NCI-H510A treated with DMSO at 0.1 percent for 48 hours (cell line): ENCODE measurements at places on chromosomes 6 and 20.

DNA sequence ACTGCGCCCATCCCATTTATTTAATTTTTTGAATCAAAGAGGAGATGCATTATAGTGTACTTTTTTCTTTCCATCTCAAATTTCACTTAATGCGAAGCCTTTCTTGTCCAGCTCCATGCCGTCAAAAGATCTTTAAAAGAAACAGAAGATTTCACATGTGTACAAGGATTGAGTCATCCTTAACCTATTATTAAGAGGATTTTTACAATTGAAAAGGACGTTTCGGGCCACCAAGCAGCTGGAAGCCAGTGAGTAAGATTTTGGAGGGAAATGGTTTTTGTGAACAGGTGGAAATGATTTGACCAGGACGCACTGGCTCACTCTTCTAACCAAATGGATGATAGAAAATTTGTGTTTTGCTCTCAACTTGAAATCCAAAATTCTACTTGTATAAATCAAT, 15.1 kb upstream of the CCDC170 start:
- no peak for DNase-seq

DNA sequence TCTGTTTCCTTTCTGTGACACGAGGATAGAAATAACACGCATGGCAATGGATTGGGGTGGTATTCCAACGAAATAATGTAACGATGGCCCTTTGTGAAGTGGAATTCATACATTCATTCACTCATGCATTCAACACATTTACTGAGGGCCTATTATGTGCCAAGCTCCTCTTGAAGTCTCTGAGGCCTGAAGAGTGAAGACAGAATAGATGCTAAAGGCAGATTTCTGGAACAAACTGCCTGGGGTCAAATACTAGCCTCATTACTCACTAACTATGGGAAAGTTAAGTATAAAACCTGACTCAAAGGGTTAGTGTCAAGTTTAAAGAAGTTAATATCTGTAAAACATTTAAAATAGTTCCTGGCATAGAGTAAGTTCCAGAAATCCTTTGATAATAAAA, 279.6 kb upstream of the SULF2 start:
- no peak for DNase-seq

- DNase-seq, result no peak
These were observed 838 bp downstream of the STMN3 start for GRCh38 chr20:63652192-63652980.

DNA sequence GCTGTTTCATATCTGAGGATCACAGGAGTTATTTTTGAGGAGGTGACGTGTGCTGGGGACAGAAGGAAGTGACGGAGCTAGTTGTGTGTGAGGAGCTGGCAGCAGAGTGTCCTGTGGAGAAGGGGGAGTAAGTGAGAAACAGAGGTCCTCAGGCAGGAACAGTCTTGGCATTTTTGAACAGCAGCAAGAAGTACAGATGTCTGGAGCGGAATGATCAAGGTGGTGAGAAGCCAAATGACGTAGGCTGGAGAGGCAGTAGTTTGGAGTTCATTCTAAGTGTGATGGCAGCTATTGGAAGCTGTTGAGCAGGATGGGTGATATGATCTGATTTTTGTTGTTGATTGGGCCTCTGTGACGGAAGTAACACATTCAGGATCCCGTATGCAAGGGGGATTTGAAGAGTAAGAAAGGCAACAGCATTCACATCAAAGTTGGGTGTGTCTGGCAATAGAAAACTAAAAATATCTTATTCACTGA, 52.3 kb downstream of the SOBP start:
- DNase-seq, result no peak

- DNase-seq, result no peak
These were observed 1.7 kb upstream of the SIGLEC1 start for GRCh38 chr20:3714092-3714491.

DNA sequence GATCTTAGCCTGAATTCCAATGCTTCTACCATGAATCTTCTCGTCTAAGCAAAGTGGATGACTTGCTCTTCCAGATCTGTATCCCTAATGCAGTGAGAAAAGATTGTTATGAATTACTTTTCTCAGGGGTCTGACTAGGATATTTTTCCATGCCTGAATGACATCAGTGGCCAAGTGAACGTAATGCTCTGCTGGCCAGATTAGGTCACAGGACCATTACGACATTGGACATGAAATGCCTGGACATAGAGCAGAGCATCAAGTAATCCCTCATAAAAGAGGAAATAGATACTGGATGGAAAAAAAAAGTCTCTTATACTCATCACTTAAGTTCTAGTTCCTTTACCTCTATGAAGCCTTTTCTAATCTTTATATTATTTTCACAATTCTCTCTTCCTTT, 12.1 kb upstream of the THEMIS start:
- DNase-seq, result no peak

DNA sequence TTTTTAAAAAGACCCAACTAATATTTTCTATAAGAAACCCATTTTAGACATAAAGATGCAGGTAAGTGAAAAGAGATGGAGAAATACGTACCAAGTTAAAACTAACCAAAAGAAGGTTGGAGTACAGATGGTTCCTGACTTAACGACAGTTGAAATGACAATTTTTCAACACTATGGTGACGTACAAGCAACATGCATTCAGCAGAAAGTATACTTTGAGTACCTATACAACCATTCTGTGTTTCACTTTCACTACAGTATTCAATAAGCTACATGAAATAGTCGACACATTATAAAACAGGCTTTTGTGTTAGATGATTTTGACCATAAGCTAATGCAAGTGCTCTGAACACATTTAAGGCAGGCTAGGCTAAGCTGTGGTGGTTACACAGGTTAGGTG, 228.9 kb downstream of the RNGTT start:
- no peak for DNase-seq

- peak; percentile 50 for DNase-seq
These were observed 142.0 kb upstream of the ZNF217 start for GRCh38 chr20:53735536-53736050.

GRCh38 chr6:133055441-133055966, 185.7 kb upstream of the EYA4 start:
- DNase-seq, result no peak

GRCh38 chr6:105320765-105321164, 82.1 kb downstream of the PREP start:
- DNase-seq, result peak; percentile 62

GRCh38 chr6:4801491-4802110, 25.4 kb downstream of the CDYL start:
- DNase-seq, result no peak

- DNase-seq, result no peak
These were observed 512.8 kb upstream of the ID4 start for GRCh38 chr6:19324376-19324775.

- no peak for DNase-seq
These were observed 272.2 kb downstream of the KCNQ5 start for GRCh38 chr6:72894091-72894490.

DNA sequence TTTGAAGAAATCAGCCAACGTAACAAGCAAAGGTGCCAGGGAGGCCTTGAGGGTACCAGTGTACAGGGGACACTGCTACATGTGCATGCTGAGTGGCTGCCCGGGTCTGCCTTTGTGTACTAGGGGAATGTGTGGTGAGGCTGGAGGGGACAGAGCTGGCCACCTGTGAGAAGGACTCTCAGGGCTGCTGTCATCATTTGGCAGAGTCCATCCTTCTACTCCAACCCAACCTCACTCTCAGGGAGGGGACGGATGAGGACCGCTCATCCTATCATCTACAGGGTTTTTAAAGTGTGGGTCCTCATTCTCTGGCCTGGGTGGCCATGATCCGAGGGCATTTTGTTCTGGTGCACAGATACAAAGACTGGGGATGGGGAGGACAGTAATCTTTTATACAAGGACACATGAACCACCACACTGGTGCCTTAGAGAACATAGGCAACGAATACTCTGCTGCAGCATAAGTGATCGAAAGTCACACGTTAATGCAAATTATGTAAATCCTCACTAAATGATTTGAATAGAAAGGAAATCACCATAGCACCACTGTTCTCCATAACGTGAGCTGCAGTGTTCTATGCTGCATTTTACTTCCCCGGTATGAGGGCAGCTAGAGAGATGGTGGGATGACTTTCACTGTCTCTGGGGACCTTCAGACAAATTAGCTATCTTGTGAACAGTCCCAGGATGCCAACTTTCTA, 181.4 kb downstream of the GMPR start:
- DNase-seq, result no peak

DNA sequence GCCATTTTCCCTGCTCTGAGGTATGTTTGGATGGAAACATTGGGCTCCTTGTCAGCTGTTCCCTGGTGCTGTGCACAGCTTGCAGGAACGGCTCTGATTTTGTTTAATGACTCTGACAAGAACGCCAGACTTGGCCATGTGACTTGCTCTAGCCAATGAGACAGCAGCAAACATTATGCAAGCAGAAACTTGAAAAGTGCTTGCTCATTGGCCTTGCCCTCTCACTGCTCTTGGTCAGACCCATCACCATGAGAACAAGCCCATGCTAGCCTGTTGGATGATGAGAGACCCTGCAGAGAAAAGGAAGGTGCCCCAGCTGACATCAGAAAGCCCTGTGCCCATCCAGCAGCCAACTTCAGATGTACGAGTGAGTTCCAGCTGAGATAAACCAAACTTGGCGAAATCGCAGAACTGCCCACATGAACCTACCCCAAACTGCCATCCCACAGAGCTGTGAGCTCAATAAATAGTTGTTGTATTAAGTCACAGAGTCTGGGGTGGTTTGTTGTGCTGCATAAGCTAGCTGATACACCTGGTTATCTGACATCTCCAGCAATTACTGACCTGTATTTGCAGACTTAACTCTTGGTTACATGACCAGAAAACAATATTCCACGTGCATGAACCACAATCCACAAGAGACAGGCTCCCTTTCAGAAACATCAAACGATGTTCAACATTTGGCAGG, 96.9 kb downstream of the JPH2 start:
- DNase-seq, result peak; percentile 82

- no peak for DNase-seq
These were observed 35.2 kb upstream of the IYD start for GRCh38 chr6:150333585-150333941.

DNA sequence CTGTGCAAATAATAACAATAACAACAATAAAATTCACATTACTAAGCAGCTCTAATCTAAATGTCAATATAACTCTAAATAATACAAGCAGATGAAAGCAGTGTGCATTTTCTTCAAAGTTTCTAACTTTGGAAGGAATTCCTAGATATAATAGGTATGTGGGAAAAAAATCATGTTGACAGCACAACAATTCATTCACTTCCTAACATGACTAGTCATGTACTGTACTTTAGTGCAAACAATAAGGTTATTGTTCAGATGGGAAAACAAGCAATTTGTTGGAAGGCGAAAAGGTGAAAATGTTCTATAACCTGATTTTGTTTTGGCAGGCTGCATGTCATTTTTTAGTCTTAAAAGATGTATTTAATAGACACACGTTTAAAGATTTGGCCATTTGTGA, 484.3 kb upstream of the JAG1 start:
- no peak for DNase-seq

DNA sequence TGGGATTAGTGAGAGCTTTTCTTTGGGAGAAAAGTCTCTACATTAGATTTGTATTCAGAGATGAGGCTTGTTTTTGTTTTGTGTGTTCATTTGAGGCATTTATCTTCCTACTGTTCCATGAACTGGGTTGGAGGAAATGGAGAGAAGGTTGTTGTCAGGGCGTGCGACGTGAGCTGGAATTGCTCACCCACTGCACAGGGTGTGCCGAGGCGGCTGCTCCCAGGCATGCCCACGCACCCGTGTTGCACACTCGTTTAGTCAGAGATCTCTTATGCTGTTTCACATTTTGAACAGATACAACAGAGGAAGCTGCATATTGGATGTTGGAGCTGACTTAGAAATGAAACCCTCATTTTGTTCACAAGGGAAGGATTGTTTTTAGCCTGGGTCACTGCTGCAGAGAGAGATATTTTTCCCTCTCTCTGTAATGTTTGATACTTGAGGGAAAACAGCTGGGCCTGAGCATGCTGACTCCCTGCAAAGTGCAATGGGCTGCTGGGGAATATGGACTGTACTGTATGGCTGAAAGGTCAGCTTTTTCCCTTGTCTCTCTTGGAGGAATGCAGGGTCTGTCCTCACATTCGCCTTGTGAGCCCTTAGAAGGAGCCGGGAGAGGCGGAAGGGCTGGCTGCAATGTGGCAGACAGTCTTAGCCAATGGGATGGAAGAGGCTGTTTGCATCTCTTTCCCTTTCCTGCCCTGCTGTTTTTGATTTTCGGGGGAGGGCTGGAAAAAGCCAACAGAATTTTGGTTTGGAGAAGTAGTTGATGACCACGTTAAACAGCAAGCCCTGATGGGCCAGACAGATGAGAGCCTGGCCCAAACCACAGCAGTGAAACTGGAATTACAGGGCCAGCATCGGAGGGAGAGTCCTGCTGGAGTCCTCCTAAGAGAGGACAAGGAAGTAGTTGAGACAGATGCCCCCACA, 170.8 kb downstream of the SASH1 start:
- no peak for DNase-seq

- DNase-seq, result peak; percentile 38
These were observed 8.8 kb downstream of the BICRAL start for GRCh38 chr6:42790549-42791181.

DNA sequence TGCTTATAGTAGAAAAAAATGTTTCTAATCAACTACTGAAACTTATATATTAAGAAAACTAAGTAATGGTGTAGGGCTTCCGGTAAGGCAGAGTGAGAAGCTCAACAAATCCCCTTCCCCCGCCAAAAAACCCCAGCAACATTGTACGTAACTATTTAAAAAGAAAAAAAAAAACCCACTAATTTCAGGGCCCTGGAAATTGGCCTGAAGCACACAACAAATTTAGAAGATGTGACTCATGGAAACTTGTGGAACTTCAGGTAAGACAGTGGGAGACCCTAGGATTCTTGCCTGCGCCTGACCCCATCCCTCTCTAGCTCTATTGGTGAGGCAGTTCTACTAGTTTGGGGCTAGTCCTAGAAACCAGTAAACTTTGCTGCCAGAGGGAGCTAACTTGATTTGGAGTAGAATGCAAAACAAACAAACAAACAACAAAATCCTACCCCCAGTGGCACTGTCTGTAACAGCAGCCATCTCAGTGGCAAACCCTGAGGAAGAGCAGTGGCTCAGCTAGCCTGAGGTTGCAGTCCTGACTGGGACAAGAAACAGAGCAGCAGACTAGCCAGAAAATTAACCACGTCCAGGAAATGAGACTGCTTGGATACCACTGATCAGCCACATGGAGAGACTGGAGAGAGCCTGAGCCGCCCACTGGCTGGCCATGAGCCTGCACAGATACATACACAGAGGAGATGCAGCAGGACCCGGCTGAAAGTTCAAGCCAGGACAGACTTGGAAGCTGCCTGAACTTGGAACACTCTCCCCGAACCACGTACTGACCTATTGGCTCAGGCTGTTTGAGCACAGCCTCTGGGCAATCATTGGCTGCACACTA, 135.1 kb downstream of the TBXT start:
- DNase-seq, result no peak

GRCh38 chr6:167677422-167677789, 149.3 kb upstream of the AFDN start:
- no peak for DNase-seq

GRCh38 chr6:165511807-165512206, 151.2 kb downstream of the PDE10A start:
- DNase-seq, result no peak

GRCh38 chr6:1719922-1720321, 110.2 kb downstream of the FOXC1 start:
- DNase-seq, result no peak

GRCh38 chr6:13788820-13789219, 25.5 kb downstream of the MCUR1 start:
- DNase-seq, result no peak
